ENCODE measurements at places on chromosomes 13 and 19. TPM values are rescaled to one million over a fixed set of nuclear protein-coding genes. Genes with fewer than 3 reads are reported as not detected.

JSRP1 gene
- total RNA-seq = not detected

FAM187B gene
- not detected for total RNA-seq

CEACAM20 gene
- not detected for total RNA-seq

CGB8 gene
- 11.3 TPM for total RNA-seq
